ENCODE measurements at places on chromosomes 5 and 9.

DNA sequence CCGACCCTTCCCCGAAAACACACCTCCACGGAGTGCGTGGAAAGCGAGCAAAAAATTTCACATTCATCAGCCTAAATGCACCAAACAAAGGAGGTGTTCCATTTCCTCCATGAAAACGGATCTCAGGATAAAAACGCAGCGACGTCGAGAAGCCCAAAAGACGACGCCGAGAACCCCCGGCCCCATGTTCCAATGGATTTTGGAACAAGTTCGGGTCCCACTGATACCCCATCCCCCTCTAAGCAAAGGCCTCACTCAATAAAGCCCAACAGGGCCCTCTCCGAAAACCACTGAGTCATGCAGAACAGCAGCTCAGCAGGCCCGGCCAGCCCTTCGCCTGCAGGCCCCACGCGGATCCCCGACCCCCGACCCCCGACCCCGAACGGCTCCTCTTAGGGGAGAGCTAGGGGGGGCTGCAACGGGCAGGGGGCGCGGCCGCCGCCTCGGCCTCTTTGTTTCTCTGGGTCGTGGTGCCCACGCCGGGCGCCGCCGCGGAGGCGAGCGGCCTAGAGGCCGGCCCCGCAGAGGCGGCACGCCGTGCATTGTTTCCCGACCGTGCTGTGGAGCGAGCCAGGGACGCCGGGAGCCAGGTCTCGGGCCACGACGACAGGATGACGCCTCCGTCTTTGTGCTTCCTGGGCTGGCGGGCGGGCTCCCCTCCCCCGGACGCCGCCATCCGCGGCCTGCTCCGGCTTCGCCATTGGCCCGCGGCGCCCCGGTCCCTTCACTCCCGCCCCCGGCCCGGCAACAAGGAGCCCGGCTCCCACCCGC is 915 bp downstream of the ZFAND5 start:
- DNase-seq = peak; percentile 43

GRCh38 chr5:172147857-172148256 is 40.2 kb downstream of the STK10 start:
- DNase-seq = no peak

GRCh38 chr9:125366676-125367075 is 105.0 kb downstream of the GAPVD1 start:
- no peak for DNase-seq

DNA sequence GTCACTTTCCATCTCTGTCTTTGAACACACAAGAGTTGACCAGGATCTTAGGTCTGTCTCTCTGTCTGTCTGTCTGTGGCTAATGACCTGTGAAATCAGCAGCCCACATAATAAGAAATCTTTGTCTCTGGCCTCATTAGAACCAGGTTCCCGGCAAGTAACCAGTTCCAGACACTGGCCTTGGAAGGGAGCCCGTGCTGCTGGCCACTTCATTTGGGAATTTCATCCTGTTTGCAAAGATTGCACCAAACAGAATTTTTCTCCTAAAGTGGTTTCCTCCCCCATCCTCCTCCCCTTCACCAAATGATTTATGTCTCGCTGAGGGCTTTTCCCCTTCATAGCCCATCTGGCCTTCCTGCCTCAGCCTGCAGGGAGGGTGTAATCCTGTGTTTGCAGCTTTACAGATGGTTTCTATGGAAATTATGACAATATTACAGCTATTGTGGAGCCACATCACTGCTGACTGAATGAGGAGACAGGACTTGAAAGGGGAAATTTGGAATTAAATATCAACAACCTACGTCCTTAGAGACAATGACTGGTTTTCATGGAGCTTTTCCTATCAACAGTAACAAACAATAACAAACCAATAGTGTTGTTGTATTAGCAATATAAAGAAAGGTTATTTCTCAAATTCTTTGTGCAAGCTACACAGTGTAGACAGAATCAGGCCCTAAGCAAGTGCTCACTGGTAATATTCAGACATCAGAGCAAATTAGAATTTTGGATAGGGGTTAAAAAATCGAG is 25.7 kb downstream of the DPYSL3 start:
- DNase-seq = no peak

GRCh38 chr5:97529354-97529985 is 346.4 kb upstream of the RIOK2 start:
- no peak for DNase-seq

GRCh38 chr9:130124085-130124860 is 47.9 kb upstream of the NCS1 start:
- DNase-seq = no peak

All from effector CD8-positive, alpha-beta T cell (primary cell).